Right cardiac atrium (tissue), 5 donors: ENCODE measurements at places on chromosomes 6 and 20.
A peak's percentile ranks its signal among the peaks of the same experiment; 100 is the strongest.

- DNase-seq = peak; percentile 49
These were observed 387.6 kb upstream of the EYS start for GRCh38 chr6:66094615-66095014.

- no peak for DNase-seq
These were observed 102.7 kb downstream of the FIG4 start for GRCh38 chr6:109793792-109794191.

DNA sequence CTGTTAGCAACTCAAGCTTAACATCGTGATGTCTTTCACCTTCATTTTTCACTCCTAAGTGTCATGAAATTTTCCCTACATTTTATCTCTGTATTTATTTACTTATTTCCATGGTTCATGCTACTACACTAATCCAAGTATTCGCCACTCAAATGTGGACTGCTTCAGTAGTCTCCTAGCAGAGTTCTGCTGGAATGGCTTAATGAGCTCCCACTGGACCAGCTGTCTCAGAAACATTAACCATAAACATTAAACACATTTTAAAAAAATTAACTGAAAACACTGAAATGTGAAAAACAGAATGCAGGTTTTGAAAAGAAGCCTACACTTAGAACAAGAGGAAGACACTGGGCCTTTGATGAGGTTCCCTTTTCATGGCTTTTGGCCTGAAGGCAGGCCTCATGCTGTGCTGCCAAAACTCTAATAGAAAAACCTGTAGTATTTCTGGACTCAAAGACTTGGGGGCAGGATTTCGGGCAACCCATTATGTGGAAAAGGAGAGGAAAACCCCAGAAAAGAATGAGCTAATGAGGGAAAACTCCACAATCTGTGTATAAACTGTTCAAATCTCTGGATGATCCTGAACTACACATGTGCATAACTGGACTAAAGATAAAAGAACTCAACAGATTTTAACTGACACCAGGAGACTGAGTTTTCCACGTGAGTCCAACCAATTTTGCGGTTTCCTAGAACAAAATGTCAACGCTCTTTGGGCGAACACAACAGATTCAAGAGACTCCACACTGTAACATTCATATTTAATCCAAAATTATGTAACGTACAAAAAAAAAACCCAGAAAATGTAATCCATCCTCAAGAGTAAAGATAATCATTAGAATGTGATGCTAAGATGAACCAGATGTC lies 33.0 kb downstream of the SAMD3 start:
- DNase-seq = no peak

GRCh38 chr6:162026843-162027242 lies 700.7 kb downstream of the PRKN start:
- DNase-seq = no peak

- DNase-seq = no peak
These were observed 799.3 kb upstream of the MAP3K7 start for GRCh38 chr6:91386204-91386603.

DNA sequence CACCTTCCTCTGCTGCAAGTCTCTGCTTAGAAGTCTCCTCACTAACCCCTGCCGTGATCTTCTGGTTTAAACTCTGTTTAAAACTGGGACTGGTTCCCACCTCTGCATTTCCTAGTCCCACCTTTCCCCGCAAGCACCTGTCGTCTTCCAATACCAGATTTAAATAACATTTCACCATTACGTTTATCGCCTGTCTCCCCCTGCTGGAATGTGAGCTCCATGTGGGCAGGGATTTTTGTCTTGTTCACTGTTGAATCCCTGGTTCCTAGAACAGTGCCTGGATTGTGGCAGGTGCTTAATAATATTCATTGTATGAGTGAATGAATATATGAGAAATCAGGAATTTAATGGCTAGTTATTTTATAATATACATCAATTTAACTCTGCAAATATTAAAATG lies 2.7 kb downstream of the GUCA1A start:
- no peak for DNase-seq

DNA sequence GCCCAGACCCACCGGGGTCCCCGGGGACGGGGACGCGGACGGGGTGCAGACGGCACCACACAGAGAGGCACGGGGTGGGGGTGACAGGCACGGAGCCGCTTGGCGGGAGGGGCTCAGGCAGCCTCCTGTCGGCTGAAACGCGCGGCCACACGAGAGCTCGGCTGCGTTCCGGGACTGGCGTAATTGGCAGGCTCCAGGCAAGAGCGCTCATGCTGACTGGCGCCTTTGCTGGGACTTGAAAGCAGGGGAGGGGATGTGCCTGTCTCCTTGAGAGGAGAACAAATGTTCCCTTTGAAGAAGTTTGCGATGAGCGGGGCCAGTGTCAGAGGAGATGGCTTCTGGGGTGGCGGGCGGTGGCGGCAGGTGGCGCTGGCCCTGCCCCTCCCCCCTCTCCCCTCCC lies 25.8 kb downstream of the BHLHE23 start:
- no peak for DNase-seq

GRCh38 chr6:26355366-26355765 lies 9.6 kb upstream of the BTN3A2 start:
- DNase-seq = no peak

DNA sequence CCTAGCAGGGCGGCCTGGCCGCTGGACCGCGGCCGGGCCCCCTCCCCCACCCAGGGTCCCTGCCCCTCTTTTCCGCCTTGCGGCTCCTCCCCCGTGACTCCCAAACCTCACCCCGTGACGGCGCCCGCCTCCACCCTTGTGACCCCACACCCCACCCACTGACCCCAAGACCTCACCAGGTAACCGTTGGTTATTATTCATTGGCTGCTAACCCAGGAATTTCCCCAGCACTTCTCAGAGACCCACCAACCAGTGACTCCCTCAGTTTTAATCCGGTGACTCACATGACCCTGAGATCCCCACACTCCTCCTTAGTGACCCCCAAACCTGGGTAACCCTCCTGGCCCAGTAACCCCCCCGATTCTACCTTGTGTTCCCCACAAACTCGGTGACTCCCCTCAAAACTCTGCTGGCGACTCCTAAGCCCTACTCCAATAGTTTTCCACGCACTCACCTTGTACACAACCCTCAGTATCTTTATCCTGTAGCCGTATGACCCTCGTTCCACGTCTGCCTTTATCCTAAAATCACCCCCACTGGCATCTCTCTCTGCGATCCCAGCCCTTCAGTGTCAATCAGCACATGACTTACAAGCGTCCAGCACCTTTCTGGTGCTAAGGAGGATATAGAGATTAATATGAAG lies 534 bp downstream of the ZNF76 start:
- peak; percentile 92 for DNase-seq

DNA sequence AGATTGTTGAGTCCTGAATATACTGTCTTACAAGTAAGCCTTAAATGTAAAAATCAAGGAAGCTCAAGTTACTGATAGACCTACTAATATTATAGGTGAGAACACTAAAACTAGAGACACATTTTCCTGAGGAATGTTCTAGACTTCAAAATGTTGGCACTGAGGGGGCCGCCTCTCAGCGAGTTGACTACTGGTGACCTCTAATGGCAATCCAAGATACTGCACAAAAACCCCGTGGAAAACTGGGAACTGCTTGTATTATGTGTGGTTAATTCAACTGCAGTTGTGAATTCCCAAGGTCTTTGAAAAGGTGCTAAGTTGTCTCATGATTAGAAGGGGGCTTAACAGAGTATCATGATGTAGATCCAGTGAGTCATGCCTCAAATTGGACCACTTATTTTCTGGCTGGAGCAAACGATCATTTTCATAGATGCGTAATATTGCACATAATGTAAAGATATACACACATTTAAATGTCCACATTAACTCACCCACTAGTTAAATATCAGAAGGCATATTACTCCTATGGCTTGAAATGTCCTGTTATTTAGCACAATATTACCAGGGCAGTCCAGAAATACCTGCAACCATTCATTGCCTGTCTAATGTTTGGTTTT lies 336.2 kb downstream of the FOXA2 start:
- DNase-seq = no peak
